Mesendoderm (in vitro differentiated cells): ENCODE measurements at places on chromosomes 2 and 18.

GRCh38 chr2:218895759-218896500 is 15.3 kb downstream of the WNT10A start:
- no peak for DNase-seq

- no peak for DNase-seq
Observed at GRCh38 chr2:170886386-170886785, 42.7 kb upstream of the GORASP2 start.

DNA sequence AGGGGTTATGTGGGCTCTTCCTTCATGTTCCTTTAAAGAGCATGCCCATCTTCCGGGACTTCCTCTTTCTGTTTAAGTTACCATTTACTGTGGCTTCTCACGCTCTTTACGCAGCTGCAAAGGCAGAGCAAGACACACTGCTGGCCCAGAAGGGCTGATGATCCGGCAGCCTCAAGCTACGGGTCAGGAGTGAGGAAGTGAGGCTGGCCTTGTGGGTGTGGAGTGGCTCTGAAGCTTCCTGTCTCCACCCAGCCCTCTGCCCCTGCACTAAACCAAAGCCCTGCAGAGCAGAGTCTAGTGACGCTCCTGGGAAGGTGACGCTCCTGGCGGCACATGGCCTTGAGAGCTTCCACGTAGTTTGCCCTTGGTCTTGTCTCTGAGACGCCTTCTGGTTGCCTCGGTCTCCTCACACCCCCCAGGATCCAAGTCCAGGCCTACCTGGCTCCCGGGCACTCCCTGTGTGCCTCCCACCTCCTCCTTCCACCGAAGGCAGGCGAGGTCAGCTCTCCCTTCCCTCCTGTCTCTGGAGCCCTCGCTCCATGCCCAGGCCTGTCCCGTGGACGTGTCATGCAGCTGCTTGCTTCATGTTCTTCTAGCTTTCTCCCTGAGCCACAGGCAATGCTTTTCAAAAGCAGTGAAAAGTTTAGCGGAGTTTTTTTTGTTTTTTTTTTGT is 50.3 kb downstream of the ARL4C start:
- DNase-seq = no peak

DNA sequence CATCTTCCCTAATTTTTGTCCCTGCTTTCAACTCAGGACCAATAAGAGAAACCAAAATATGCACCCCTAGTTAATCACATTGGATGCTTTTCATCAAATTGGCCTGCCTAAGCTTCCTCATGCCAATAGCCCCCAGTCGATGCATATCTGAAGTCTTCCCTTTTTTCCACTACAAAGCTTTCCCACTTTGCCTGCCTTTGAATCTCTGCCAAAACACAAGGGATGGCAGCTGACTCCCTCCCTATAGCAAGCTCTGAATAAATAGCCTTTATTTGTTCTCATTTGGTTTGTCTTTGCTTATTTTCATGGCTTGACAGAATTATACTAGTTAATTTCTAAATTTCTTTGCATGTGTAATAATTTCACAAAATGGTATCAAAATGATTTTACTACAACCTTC is 621.2 kb downstream of the MBD2 start:
- no peak for DNase-seq

GRCh38 chr2:100741880-100742276 is 78.1 kb upstream of the NPAS2 start:
- no peak for DNase-seq

DNA sequence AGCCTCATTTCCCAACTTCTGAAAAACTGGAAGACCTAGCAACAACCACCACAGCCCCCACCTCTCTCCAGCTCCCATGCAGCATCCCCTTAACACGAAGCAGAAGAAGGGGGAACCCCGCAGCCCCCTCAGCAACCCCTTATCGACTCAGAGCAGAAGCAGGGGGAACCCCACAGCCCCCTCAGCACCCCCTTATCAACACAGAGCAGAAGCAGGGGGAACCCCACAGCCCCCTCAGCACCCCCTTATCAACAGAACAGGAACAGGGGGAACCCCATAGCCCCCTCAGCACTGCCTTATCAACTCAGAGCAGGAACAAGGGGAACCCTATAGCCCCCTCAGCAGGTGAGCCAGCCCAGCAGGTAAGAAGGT is 6.7 kb downstream of the SLC66A2 start:
- no peak for DNase-seq

DNA sequence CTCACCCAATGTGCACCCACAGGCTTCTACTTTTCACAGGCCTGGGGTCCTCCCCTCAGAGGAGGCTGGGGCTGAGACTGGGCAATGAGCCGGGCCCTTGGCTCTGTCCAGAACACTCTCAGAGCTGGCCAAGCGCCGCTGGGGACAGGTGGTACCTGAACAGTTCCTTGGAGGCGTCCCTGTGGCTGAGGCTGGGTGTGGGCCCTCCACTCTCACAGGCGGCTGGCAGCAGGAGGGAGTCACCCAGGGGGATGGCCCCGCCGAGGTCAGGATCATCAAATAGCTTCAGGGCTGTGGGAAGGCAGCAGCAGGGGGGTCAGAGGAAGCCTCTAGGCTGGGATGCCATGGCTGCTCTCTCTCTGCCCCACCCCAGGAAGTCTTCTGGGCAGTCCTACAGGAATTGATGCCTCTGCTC is 27.1 kb downstream of the HS1BP3 start:
- DNase-seq = no peak
